MV-4-11 (cell line): ENCODE measurements at places on chromosomes 11 and 22.

GRCh38 chr11:32953700-32954099, 61.1 kb downstream of the QSER1 start:
- peak; percentile 21 for DNase-seq

DNA sequence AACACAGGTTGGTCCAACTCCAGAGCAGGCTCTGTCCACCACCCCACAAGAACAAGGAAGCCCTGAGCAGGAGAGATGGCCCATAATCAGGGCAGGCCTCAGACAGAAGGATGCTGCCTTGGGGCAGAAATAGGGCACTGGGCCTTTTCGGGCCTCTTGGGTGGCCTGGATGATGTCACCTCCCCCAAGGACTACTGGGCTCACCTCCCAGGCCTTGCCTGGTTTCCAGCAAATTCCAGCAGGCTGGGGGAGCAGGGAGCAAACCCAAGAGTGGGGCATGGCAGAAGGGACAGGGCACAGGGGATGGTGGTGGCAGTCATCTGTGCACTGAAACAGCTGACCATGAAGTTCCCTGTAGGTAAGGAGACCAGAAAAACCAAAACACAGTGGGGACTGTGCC, 5.3 kb upstream of the NAA40 start:
- DNase-seq = no peak

GRCh38 chr11:99098751-99099150, 78.0 kb downstream of the CNTN5 start:
- DNase-seq = no peak

- no peak for DNase-seq
Observed at GRCh38 chr22:32864041-32864440, 62.5 kb downstream of the TIMP3 start.

GRCh38 chr22:29211066-29211465, 5.4 kb downstream of the EMID1 start:
- DNase-seq = no peak

- no peak for DNase-seq
Observed at GRCh38 chr22:40792451-40792850, 26.7 kb downstream of the SLC25A17 start.

- DNase-seq = no peak
Observed at GRCh38 chr11:118436639-118437207, 431 bp downstream of the KMT2A start.

GRCh38 chr11:73194593-73194992, 23.5 kb upstream of the P2RY2 start:
- DNase-seq = no peak

DNA sequence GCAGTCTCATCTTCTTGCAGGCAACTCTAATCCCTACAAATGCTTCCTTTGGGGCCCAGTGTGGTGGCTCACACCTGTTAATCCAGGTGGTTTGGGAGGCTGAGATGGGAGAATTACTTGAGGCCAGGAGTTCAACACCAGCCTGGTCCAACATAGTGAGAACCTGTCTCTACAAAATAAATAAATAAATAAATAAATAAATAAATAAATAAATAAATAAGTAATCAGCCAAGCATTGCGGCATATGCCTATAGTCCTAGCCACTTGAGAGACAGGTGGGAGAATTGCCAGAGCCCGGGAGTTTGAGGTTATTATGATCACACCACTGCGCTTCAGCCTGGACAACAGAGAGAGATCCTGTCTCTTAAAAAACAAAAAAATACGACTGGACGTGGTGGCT, 34.1 kb upstream of the RRAS2 start:
- no peak for DNase-seq

GRCh38 chr11:11313426-11313825, 39.6 kb downstream of the CSNK2A3 start:
- DNase-seq = peak; percentile 77

GRCh38 chr11:130181295-130182272, 22.0 kb downstream of the ST14 start:
- peak; percentile 60 for DNase-seq

DNA sequence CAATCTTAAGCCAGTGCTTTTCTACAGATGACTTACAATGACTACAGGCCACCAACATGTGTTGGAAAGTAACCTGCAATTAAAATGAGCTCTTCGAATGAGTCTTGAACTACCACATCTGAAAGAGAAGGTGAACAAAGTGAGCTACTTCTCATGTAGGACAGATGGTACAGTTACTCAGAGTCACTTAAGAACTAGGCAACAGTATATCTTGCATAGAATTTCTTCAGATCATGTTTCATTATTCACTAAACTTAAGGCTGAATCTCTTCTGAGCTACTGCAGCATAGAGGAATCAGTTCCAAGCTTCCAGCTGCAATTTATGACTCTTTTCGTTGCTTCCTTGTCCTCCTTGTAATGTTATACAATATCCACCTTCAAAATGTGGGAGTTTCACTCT, 270.9 kb downstream of the TTC28 start:
- DNase-seq = no peak

- no peak for DNase-seq
Observed at GRCh38 chr11:124807201-124807600, 7.0 kb upstream of the MSANTD2 start.

- DNase-seq = no peak
Observed at GRCh38 chr22:30275625-30276024, 9.0 kb upstream of the OSM start.

DNA sequence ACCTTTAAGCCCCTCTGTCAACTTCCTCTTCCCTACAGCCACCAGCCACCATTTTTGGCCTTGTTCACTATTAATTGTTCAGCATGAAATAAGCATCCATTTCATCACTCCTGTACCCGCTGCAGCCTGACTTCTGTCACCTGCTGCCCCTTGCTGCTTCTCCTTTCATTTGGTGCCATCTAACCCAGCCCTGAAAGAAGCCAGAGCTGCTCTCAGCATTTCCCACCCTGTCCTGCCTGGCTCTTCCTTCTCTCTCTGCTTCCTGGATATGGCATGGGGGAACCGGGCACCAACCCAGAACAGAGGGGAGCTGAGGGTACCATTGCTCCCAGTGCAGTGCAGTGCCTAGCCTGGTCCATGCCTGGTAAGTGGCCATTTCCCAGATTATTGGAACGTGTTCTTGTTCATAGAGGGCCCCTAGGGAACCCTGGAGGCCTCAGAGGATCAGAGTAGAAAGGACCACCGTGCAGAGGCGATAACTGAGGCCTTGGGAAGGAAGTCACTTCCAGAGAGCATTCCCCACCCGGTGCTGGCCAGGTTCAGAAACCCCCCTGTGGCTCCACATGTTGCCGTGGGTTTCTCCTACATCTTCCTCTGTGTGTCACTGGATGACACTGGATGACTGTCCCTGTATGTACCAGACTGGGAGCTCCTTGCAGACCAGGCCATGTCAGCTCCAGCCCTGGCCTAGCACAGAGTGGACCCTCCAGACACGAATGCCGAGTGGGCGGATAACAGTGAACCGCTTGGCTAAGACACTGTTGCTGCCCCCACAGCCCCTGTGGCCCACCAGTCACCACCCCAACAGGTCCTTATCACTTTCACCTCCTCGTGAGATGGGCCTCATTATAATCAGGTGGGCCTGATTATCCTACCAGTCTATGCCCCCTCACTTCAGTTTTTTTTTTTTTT, 4.7 kb downstream of the YDJC start:
- peak; percentile 65 for DNase-seq

- no peak for DNase-seq
Observed at GRCh38 chr11:106950067-106950491, 68.2 kb downstream of the GUCY1A2 start.

DNA sequence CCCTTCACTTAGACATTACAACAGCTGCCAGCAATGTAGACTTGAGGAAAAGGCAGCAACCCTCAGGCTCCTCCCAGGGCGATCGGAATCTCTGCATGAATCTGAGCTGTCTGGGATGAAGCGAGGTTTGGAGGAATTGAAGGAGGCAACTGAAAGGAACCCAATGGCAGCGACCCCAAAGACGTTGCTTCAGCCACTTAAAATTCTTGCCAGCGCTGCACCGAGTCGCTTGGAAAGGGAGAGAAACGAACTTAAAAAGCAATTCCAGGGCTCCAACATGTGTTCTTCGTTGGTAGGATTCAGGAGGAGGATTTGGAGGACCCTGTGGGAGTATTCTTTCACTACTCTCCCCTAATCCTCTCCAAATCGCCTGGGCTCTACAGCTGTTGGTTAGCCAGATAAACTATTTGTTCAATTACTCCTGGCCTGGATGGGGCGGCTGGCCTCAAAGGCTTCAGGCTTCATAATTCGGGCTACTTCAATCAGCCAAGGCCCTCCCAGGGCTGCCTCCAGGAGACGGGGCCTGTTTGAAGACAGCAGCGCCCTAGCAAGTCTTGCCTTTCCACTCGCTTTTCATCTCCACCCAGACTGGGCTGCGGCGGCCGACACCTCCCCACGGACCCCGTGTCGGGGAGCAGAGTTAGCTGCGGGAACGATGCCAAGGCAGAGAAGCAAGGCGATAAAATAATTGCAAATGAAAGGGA, 72.4 kb upstream of the TMEM45B start:
- DNase-seq = no peak

- DNase-seq = no peak
Observed at GRCh38 chr11:1194977-1195681, 27.7 kb upstream of the MUC5B start.

DNA sequence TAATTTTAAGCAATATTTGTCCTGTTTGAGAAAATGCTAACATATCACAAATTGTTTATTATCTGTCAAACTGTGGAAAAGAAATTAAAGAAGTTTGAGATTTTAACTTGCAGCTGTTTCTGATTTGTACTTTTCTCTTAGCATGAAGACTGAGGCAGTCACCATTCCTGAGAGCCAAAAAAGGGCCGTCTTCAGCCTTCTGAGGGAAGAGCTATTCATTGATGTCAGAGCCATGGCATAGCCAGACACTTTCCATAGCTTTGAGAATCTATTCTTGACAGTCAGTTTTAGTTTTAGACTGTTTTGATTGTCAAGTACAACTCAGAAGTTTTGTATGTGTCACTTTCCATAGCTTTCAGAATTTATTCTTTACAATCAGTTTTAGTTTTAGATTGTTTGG, 32.1 kb downstream of the YAP1 start:
- DNase-seq = no peak

DNA sequence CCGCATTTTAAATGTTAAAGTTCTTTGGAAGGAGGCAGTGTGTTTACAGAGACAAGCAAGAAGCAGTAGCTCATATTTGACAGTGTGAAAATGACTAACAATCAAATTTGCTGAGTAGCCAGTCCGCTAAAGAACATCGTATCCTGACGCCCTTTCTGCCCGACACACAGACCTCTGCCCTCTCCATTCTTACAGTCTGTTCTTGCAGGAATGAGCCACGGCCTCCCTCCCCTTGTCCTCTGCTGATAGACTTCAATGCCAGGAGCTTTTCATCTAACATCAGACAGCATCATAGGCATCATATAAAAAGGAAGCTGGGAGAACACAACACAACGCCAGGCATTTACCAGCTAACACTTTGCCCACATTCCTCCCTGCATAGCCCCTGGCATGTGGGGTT, 486.0 kb downstream of the OPCML start:
- no peak for DNase-seq

DNA sequence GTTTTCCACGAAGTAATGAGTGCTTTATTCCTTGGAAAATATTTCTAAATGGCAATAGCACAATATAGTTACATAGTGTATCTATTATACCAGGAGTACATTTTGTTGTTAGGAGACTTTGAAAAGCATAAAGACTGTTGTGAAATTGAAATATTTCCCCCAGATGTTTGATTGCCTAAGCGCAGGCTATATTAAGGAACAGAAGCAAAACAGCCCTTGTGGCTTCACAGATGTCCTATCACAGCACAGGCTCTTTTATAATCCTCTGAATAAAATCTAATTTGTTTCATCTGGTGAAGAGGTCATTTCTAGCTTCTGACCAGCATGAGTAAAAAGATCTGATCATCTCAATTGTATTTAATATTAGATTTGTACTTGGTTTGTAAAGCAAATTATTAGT, 48.2 kb downstream of the BSX start:
- DNase-seq = no peak

DNA sequence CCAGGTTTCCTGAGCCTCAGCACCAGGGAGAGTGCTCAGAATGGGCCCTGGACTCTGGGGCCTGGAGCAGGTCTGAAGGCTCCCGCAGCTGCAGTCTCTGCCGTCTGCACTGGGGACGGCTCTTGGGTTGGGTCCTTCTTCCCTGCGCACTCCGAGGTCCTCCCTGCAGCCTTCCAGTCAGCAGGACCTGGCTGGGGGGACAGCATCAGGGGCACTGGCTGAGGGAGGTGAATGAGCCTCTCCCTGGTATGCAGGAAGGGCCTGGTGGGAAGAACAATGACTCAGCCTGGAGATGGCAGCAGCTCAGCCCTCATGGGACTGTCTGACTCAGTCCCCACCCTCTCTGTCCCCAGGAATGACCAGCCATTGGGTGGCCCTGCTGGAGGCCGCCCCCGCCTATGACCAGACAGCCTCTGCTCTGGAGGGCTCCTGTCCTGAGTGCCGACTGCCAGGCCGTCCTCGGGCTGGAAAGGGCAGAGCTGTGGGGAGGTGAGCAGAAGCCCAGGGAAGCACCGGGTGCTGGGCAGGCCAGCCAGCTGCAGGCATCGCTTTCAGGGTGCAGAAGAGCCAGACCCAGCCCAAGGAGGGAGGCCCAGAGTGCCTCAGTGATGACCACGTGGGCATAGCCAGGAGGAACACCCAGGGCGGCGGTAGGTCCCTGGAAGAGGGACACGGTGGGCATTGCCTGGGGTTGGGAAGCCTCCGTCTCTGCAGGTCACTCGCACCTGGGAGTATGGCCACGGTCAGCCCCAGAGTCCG, 455.0 kb downstream of the BRD1 start:
- peak; percentile 49 for DNase-seq

DNA sequence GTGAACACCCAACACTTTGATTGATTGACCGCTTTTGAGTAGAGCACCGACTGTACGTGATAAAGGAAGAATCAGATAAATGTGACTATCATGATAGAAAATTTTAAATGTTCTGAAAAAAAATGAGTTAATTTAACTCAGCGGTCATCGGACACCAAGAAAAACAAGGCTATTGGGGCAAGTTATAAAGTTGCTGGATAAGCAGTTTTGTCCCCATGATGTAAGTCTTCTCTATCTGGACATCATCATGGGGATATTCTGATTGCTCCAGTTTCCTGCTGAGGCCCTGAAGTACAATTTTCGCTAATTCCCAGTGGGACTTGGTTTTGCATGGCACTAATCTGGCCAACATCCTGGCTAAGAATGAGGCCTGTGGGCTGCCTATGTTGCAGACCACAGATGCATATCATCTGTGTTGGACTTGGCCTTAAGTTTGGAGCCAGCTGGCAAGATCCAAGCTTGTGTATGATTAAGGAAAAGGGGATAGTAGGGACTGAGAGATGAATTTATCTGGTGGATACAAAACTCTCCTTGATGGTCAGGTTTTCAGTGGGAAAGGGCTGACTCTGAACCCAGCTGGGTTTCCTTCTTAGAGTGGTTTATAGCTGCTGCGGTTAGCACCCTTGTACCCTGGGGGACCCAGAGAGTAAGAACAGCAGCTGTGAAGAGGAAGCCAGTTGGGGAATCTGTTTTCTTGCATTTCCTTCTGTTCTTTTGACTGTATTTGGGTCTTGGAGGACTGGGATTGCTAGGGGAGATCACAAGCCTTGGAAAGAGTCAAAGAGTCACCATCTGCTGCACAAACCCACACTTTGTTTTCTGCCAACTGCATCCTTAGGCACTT, 118.3 kb downstream of the SEZ6L start:
- DNase-seq = no peak

GRCh38 chr11:23227078-23227445, 366.8 kb upstream of the CCDC179 start:
- DNase-seq = no peak

GRCh38 chr11:83649528-83649855, 363.3 kb upstream of the CCDC90B start:
- DNase-seq = no peak
